ENCODE measurements at places on chromosomes 13 and 19.

DNA sequence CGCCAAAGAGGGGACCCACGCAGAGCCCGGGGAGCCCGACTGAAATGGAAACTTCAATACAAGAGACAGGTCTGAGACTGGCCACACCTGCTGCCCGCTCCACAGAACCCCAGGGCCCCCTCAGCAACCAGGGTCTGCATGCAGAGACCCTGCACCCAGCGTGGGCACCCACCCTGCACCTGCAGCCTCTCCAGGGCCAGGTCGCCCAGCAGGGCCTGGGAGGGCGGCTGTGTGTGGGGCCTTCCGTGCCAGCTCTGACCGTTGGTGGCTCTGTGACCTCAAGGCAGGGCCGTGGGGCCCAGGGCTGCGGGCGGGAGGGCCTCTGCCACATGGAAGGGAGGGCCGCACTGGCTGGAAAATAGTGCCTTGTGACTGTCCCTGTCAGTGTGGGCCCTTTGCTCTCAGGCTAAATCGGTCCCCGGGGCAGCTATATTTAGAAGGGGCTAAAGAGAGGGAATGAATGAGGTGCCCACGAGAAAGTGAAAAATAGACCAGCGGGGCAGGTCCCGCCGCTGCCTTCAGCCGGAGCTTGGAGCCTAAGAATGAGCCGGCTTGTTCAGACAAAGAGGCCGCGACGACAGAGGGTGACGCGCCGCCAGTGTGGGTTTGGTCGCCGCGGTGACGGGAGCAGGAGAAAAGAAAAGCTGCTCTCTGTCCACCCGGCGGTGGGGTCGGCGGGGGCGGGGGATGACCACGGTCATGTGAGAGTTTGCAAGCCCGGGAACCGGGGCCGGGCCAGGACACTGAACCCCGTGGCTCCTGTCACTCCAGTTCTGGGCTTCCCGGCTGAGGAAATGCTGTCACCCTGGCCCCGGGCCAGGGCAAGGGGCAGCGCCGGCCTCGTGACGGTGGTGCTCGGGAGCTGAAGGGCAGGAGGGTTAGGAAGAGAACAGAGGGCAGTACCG, 70.5 kb downstream of the GADD45B start:
- no peak for DNase-seq

GRCh38 chr13:113148940-113149503, 9.4 kb upstream of the PROZ start:
- DNase-seq: no peak

- no peak for DNase-seq
These were observed 731.0 kb downstream of the SLITRK6 start for GRCh38 chr13:85068231-85068630.

- DNase-seq: no peak
These were observed 37.2 kb downstream of the COL4A2 start for GRCh38 chr13:110344320-110344719.

DNA sequence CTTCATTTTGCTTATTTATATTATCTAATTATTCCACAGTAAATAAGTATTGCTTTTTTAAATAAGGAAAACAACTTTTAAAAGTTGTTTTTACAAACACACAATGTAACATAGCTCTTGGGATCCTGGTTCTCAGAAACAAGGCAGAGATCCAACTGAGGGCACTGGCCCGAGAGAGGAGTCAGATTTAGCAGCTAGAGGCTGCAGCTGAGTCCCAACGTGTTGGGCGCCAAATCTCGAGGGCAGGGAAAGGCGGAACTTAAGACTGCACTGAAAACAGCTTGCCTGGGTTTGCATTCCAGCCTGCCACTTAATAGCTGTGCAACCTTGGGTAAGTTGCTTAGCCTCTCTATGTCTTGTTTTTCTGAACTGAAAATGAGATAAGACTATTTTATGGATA, 16.4 kb upstream of the WASF3 start:
- DNase-seq: no peak

GRCh38 chr19:58434217-58434616, 5.7 kb downstream of the ZNF132 start:
- DNase-seq: no peak

DNA sequence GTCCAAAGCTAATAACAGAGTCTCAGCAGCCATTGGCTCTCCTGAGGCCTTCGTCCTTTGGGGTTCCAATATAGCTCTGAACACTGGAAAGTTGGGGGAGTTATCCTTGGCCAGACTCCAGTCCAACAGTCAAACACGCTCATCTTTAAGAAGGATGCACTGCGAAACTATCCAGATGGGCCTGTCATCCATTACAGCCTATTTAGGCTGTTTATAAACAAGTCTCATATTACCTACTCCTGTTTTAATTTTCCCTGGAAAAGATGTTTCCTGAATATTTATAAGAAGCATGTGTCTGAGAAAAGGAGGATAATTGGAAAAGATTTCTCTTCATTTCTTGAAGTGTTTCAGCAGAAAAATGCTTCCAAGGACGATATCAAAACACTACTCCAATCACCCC, 170.7 kb downstream of the DCT start:
- DNase-seq: no peak

GRCh38 chr13:109740121-109740520, 46.3 kb downstream of the IRS2 start:
- no peak for DNase-seq

- no peak for DNase-seq
These were observed 35.1 kb downstream of the TMEM255B start for GRCh38 chr13:113794086-113794485.

DNA sequence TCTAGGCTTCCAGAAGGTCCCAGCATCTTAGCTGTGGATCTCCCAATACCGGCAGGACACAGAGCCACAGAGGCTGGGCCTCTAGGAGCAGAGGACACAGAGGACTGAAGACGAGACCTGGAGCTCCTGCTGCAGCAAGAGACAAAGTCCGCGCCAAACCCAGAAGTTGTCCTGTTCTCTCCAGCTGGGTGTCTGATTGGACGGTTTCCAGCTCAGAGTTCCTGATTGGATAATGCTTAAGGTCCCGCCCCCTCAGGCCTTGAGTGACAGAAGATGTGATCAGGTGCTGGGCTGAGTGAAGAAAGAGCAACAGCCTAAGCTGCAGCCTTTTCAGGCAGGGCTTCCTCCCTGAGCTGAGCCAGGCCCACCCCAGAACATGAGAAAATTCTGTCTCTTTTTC, 59.9 kb upstream of the ZNF85 start:
- no peak for DNase-seq

GRCh38 chr19:5349041-5349440, 8.4 kb upstream of the PTPRS start:
- no peak for DNase-seq

- no peak for DNase-seq
These were observed 5.3 kb downstream of the GZMM start for GRCh38 chr19:548886-549830.

Measured in GDM1 (cell line).